ENCODE measurements at places on chromosomes 2 and 18. TPM values are rescaled to one million over a fixed set of nuclear protein-coding genes. Genes with fewer than 3 reads are reported as not detected.

VPS54 gene
- 26.7 TPM for total RNA-seq

GRCh38 chr2:33002863-33003262, 56.1 kb downstream of the LTBP1 start:
- no peaks in the 10 kb centered on the region for H3K36me3 ChIP-seq
- no peak for DNase-seq
- H3K4me3 ChIP-seq, result no peak overlapping the region
- no peaks in the 10 kb centered on the region for H3K27me3 ChIP-seq
- H3K27ac ChIP-seq, result no peak overlapping the region

DNA sequence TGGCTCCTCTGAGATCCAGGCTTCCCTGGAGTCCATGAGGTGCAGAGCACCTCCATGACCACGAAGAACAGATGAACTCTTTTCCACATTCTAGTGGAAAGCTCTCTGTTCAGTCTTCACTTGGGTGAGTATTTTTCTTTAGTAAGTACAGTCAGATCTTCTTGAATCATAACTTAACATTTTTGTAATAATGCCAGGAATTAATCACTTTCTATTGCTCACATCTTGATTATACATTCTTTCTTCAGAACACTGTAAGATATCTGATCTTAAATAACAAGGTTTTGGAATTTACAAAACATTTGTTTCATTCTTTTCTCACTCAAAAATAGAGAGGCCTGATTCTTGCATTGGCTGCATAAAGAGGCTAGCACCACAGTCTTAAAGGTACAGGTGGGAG, 45.4 kb upstream of the RND3 start:
- H3K4me1 ChIP-seq, result no peaks in the 10 kb centered on the region
- H3K4me3 ChIP-seq, result no peak overlapping the region
- H3K27me3 ChIP-seq, result no peaks in the 10 kb centered on the region
- DNase-seq, result no peak
- H3K36me3 ChIP-seq, result no peaks in the 10 kb centered on the region
- H3K27ac ChIP-seq, result no peak overlapping the region

DNA sequence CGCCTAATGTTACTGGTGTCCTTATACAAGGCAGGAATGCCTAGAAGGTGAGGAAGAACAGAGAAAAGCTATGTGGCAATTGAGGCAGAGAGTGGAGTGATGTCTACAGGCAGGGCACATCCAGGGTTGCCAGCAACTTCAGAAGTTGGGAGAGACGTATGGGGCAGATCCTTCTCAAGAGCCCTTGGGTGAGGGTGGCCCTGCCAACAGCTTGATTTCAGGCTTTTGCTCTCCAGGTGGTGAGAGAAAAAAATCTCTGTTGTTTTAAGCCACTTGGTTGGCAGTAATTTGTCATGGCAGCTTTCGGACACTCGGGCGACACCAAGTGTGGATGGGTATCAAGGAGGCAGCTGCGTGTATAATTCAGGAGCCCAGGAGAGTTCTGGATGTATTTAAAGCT, 217.4 kb upstream of the SMIM21 start:
- no peaks in the 10 kb centered on the region for H3K4me1 ChIP-seq
- DNase-seq, result no peak

- DNase-seq, result no peak
- no peaks in the 10 kb centered on the region for H3K27me3 ChIP-seq
- H3K4me1 ChIP-seq, result no peaks in the 10 kb centered on the region
- no peak overlapping the region for H3K4me3 ChIP-seq
These were observed 18.2 kb downstream of the RPL37A start for GRCh38 chr2:216516730-216517350.

PSTPIP2 gene
- 11.5 TPM for total RNA-seq

DNA sequence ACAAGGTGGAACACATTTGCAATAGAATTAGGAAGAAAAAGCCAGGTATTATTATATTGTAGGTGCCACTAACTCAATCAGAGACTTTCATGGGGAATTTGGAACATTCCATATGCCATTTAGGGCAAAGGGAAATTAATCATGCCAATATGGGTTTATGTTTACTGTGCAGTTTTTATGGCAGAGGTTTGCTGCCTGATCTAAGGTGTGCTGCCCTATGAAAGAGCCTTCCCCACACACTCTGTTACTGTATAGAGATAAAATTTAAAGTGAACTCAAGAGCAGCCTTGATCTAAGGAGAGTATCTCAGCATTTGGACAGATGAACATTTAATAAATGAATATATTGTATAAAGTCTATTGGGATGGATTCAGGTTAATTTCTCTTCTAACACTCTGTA, 771.6 kb downstream of the CNTNAP5 start:
- DNase-seq, result no peak
- H3K4me1 ChIP-seq, result no peaks in the 10 kb centered on the region
- no peak overlapping the region for H3K4me3 ChIP-seq
- no peaks in the 10 kb centered on the region for H3K36me3 ChIP-seq
- H3K27ac ChIP-seq, result no peak overlapping the region

- peaks cover 14% of the 10 kb centered on the region for H3K27me3 ChIP-seq
- H3K36me3 ChIP-seq, result no peaks in the 10 kb centered on the region
- DNase-seq, result no peak
These were observed 165.7 kb upstream of the PXDN start for GRCh38 chr2:1910021-1910420.

DNA sequence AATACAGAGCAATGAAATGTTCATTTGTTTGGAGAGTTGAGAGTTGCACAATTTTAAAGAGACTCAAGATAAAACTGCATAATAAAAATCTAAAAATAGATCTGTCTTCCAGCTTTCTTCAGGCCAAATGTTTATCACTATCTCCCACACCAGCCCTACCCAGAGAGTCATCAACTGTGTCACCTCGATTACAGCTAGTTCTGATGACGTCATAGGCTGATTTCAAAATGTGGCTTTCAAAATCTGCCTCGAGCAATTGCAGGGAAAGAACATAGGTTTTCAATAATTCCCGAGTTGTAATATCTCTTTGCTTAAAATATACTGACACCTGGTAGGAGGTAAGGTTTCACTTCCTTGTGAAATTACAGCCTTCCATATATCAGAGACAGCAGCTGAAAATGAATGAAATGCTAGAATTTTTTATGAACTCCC, 677.6 kb upstream of the ID2 start:
- no peaks in the 10 kb centered on the region for H3K36me3 ChIP-seq
- H3K4me3 ChIP-seq, result no peak overlapping the region
- peak overlapping the region; percentile 25 for H3K27ac ChIP-seq
- H3K4me1 ChIP-seq, result no peaks in the 10 kb centered on the region

DNA sequence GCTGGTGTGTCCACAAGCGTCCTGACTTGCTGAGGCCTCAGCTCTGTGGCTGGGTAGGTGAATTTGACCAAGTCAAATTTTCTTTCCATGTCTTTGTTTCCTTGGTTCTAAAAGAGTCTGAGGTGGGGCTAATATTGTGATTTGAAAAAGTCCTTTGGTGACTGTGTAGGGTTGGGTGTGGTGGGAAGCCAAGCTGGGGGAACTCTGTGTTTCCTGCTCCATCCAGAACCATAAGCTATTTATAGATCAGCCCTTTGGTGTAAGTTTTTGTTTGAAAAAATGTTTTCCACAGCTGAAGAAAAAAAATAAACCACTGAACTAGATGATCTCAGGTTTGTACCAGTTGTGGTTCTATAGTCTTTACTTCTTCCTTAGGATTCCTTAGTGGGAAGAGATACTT, 462.7 kb downstream of the TGIF1 start:
- no peak overlapping the region for H3K4me3 ChIP-seq
- no peaks in the 10 kb centered on the region for H3K4me1 ChIP-seq
- H3K36me3 ChIP-seq, result no peaks in the 10 kb centered on the region
- no peak for DNase-seq
- H3K27ac ChIP-seq, result no peak overlapping the region

SCG2 gene
- total RNA-seq, result 0.71 TPM

TANC1 gene
- 39.5 TPM for total RNA-seq

- H3K27me3 ChIP-seq, result no peaks in the 10 kb centered on the region
- DNase-seq, result no peak
- no peak overlapping the region for H3K4me3 ChIP-seq
- H3K36me3 ChIP-seq, result peaks cover 7% of the 10 kb centered on the region
- H3K27ac ChIP-seq, result no peak overlapping the region
- no peaks in the 10 kb centered on the region for H3K4me1 ChIP-seq
These were observed 78.2 kb downstream of the COA5 start for GRCh38 chr2:98530114-98530513.

C2orf68 gene
- total RNA-seq, result 40.6 TPM

RNF152 gene
- 13.4 TPM for total RNA-seq
